Endothelial cell of umbilical vein (primary cell): ENCODE measurements at places on chromosomes 2 and 18. TPM values are rescaled to one million over a fixed set of nuclear protein-coding genes. Genes with fewer than 3 reads are reported as not detected.
A peak's percentile ranks its signal among the peaks of the same experiment; 100 is the strongest.

- no peak for DNase-seq
Observed at GRCh38 chr2:49367003-49367402, 212.7 kb upstream of the FSHR start.

DNA sequence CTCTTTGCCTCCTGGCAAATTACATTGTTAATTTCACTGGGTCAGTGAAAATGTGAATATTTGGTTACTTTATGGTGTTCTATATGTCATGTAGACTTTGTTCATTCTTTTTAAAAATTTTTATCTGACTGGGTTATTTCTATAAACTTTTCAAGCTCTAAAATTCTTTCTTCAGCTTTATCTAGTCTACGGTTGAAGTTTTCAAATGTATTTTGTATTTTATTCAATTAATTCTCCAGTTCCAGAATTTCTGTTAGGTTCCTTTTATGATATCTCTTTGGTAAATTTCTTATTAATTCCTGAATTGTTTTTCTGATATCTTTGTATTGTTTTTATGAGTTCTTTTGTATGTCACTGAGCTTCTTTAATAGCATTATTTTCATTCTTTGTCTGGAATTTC, 228.1 kb downstream of the LPIN1 start:
- no peak for DNase-seq

Gene LHCGR
- total RNA-seq, result not detected in 2 replicates

GRCh38 chr2:41033127-41033526, 581.2 kb upstream of the SLC8A1 start:
- no peak for DNase-seq

DNA sequence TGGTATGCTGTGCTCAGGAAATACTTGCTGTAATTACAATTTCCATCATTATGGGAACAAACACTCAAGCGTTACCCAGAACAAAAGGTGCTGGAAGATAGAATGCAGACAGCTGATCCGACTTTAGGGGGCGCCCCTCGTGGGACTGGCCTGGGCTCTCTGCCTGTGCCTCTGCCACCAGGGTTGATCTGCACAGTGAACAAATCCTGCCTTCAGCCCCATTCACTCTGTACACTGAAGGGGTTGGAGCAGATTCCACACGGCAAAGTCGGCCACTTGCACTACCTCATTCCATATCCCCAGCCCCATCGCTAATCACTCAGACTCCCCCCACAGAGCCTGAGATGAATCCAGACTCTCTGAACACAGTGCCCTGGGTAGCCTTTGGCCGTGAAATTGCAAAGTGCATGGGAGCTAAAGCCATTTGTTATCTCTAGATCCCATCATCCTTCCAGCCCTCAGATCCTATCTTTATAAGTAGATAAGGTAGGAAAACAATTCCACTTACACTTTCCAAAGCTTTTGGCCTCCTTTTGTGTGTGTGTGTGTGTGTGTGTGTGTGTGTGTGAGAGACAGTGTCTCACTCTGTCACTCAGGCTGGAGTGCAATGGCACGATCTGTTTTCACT, 69.3 kb downstream of the INPP5D start:
- peak; percentile 32 for DNase-seq

DNA sequence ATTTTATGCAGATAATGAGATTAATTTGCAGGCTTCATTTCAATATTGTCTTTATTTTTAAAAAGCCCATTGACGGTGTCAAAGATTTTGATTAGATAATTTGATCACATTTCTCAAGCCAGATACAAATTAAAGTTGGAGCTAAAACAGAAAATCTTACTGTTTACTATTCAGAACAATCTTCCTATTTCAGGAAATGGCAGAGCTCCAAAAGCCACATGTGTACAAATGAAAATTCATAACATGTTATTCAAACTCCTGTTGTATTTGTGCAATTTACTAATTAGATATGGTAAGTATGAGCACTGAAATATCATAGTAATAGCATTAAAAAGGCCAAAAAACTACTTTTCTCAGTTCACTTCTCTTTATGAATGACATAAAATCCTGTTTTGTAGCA, 682.9 kb downstream of the KCNJ3 start:
- peak; percentile 79 for DNase-seq

DNA sequence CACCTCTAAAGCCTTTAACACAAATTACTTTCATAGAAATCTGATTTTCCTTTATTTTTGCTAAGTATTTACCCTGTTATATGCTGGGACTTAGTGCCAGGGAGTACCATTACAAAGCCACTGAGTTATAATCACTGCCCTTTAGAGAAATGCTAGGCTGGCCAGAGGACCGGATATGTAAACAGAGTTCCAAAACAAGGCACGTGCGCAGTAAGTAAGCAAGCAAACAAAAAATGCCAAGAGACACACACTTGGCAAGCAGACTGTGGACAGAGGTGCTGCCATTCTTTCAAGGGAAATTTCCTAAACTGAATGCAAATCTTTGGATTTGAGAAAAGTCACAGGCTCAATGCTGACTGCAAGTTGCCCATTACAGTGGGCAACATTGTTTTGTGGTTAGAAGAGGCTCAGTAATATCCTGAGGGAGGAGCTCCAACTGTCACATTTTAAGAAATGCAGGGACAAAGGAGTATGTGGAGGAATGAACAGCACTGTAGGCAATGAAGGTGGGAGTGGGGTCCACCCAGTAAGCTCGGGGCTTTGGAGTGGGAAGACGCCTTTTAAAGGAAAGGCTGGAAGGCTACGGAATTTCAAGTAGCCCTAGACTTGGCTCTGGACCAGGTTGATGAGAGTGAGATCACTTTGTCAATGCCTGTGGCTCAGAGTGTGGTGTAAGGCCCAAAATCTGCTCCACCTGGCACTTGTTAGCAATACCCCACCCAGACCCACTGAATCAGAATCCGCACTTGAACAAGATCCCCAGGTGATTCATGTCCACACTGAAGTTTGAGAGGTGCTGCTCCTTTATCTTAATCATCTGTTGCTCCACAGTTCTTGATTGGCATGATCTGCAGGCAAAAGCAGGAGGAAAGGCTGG, 2.1 kb upstream of the PARD6G start:
- DNase-seq, result no peak

DNA sequence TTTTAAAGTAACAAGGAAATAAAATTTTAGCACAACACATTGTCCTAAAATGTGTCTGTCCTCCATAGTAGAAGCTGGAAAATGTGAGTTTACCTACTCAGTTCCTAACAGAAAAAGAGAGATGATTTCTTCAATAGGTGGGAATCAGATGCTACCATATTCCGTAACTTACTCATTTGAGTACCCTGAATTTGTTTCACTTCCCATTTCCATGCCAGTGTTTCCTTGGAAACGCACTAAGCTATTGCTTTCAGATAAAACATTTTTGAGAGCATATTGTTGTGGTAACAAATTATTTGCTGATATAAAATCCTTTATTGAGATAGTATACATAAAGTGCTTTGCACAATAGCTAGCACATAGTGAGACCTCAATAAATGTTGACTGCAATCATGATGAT, 137.5 kb upstream of the BARD1 start:
- no peak for DNase-seq

DNA sequence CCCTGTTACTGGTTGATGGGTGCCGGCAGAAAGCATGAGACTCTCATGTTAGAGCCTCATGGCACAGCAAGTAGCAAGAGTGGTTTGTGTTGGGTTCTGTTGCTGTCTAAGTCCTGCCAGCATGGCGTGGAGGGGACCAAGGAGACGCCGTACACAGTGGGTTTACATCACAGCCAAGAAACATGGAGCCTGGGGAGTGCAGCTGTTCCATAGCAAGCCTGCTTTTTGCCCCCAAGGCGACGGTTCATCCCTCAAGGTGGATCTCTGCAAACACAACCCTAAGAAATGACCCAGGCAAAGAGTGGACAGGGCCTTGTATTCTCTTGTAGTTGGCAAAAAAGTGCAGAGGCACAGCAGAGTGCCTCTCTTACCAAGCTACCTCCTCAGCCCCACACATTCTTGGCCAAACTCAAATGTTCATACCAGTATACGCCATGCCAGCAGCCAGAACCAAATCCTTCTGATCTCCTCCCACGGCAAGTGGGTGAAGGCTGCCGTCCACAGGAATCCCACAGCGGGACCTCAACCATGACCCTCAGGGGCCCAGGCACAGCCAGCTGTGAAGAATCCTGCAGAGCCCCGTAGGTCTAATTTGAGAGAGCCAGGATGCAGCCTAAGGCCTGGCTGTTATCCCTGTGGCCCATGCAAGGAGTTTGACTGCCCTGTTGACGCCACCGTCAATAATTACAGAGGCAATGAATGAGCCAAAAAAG, 19.0 kb downstream of the SNED1 start:
- no peak for DNase-seq

DNA sequence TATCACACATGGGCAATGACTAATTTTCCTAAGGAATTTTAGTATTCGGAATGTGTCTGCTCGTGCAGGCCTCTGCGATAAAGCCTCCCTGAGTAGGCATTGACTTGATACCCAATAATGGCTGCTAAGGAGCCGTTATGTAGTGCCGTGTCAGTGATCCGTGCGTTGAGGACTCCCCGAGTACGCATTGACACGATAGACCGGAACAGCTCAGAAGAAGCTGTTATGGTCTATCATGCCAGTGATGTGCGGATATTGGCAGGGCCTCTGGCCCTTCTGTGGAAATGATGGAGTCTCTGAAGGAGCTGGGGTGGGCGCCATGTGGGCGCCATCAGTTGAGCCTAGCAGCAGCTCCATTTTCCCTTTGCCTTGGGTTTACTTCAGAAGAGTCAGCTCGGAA, 29.1 kb downstream of the ZEB2 start:
- no peak for DNase-seq

Gene ST8SIA3
- total RNA-seq, result not detected in 2 replicates

Gene RUFY4
- total RNA-seq, result not detected in 2 replicates

GRCh38 chr2:220154304-220154703, 526.9 kb downstream of the SLC4A3 start:
- DNase-seq, result no peak

Gene GLB1L
- total RNA-seq, result 9.2 and 9.5 TPM in 2 replicates

Gene CTAGE1
- total RNA-seq, result not detected in 2 replicates

- no peak for DNase-seq
Observed at GRCh38 chr2:19963386-19963785, 26.5 kb downstream of the WDR35 start.

DNA sequence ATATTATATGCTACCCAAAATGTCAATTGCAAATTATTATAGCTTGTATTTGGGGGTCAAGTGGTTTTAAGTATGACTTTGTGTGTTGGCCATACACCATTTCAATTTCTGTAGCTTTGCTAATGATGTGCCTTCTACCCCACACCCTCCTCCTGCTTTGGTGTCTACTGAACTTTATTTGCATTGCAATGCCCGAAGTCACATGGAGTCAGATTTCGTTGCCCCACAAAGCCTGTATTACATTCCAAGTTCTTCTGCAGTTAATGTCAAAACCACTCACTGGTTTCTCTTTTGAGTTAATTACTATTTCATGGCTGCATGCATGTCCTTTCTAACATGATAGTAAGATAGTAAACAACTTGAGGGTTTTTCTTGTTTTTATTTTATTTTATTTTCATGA, 528.9 kb downstream of the RIT2 start:
- no peak for DNase-seq

DNA sequence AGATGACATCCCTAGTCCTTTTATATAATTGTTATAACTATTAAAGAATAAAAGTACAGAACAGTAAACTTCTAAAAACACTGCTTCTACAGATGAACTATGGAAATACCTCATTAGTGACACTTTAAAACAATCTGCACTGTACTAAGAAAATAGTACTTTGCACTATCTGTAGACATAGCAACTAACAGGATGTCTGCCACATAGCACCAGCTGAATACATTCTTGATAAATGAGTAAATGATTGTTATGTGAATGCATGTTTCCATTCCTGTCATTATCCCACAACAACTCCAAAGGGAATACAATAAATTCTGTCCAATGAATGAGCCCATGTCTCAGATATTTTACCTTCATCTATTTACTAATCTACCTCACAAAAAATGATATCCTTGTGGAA, 115.3 kb upstream of the SLC35G4 start:
- DNase-seq, result peak; percentile 46

DNA sequence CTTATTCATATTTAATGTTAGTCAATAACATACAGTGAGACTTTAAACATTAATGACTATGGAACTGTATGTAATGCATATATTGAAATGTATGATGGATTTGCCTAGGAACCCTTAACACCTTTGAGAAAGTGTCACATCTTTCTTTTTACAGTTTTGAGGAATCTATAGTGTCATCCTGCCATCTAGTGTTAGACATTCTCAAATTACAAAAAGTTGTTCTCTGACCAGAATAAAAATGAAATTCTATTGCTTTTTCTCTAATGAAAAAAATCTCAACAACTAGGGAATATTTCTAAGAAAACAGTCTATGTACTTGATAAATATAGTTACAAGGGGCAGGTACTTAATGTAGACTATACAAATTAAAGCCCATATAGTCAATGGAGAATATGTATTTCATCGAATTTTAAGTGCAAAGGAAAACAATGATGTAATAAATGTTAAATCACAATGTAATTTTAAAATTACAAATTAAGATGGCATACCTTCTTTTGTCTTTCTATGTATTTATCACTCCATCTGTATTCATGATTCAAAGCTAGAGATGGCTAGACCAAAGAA, 5.1 kb upstream of the CALCRL start:
- peak; percentile 68 for DNase-seq

Gene MREG
- total RNA-seq, result 3.1 and 3.9 TPM in 2 replicates

- no peak for DNase-seq
Observed at GRCh38 chr2:15127301-15127700, 433.8 kb downstream of the NBAS start.

DNA sequence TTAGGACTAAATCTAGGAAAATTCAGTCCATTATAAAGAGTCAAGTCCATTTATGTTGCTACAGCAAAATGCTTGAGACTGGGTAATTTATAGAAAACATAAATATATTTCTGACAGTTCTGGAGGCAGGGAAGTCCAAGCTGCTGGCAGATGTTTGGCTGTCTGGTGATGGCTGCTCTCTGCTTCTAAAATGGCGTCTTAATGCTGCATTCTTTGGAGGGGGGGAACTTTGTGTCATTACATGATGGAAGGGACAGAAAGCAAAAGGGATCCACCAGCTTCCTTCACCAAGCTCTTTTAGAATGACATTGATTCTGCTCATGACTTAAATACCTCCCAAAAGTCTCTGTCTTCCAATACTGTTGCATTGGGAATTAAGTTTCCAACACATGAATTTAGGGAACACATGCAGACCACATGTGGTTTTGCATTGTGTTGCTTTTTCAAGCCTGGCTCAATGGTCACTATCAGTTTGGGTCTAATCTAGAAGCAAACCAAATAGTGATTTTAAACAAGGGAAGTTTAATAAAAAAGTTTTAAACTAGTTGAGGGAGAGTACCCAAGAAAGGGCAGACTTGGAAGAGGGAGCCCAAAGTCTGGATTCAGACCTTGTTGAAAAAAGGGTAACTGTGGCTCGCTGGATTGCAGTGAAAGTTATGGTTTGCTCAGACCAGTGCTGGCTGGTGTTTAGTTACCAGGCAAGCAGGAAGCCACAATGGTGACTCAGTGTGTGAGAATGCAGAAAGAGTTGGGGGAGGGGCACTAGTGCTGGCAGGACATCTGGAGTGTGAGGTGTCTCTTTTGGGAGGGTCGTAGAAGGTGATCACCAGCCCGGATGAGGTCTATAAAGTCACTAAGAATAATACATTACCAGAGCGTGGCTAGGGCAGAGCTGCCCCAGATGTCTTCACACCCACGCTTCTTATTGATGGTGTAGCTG, 30.8 kb downstream of the C18orf54 start:
- DNase-seq, result peak; percentile 89
